ENCODE measurements at places on chromosomes 16 and 17.

- no peak for DNase-seq
Observed at GRCh38 chr17:70295731-70296130, 126.4 kb downstream of the KCNJ2 start.

GRCh38 chr17:17497065-17497844 is 1.1 kb upstream of the RASD1 start:
- DNase-seq: no peak

DNA sequence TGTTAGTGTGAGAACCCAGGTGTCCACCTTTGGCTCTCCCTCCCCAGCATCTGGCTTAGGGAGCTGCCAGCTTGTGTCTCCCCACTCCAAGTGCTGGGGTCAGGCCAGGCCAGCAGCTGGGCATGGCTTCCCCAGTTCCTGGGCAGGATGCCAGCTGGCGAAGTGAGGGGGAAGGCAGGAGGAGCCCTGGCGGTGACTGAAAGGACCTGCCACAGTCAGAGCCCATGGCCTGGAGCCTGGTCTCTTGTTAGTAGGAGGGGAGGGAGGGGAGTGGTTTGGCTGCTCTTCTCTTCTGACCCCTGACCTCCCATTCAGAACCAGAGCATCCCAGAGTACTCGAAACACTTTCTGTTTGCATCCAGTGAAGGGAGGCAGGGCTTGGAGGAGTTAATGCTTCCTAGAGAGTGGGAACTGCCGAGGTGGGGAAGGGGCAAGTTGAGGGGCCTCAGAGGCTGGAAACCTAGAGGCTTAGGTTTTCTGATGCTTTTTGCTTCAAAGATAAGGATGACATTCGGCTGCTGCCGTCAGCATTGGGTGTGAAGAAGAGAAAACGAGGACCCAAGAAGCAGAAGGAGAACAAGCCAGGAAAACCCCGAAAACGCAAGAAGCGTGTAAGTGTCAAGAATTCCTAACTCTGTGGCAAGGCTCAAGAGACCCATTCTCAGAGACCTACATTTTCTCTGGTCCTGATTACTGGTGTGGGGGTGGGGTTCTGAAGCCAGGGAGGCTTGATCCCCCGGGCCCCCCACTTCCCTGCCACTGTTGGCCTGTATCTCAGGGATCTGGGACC is 772 bp downstream of the CHD3 start:
- DNase-seq: no peak

GRCh38 chr17:81502471-81503017 is 10.1 kb downstream of the ACTG1 start:
- DNase-seq: no peak

- DNase-seq: no peak
Observed at GRCh38 chr17:79813297-79814126, 16.6 kb upstream of the CBX8 start.

GRCh38 chr16:89452241-89452640 is 38.1 kb downstream of the ANKRD11 start:
- DNase-seq: no peak

GRCh38 chr17:30292286-30292858 is 628 bp upstream of the BLMH start:
- no peak for DNase-seq

DNA sequence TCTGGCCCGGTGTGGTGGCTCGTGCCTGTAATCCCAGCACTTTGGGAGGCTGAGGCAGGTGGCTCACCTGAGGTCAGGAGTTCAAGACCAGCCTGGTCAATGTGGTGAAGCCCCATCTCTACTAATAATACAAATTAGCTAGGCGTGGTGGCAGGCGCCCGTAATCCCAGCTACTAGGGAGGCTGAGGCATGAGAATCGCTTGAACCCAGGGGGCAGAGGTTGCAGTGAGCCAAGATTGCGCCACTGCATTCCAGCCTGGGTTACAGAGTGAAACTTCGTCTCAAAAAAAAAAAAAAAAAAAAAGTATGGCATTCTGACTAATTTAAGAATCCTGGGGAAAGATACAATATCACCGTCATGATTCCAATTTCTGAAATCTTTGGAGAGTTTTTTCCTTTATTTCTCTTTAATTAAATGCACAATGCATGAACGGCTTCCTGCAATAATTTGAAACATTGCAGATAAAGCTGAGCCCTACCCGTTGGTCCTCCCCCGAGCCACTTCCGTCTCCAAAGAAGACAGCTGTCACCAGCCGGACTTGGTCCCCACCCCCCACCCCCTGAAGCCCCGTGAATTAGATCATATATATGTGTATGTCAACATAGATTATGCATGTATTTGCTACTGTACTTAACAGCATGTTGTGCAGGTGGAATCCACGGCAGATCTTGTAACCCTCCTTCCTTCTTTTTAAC is 142.6 kb upstream of the PLCG2 start:
- DNase-seq: no peak

GRCh38 chr16:26721290-26721689 is 345.4 kb upstream of the C16orf82 start:
- DNase-seq: no peak

DNA sequence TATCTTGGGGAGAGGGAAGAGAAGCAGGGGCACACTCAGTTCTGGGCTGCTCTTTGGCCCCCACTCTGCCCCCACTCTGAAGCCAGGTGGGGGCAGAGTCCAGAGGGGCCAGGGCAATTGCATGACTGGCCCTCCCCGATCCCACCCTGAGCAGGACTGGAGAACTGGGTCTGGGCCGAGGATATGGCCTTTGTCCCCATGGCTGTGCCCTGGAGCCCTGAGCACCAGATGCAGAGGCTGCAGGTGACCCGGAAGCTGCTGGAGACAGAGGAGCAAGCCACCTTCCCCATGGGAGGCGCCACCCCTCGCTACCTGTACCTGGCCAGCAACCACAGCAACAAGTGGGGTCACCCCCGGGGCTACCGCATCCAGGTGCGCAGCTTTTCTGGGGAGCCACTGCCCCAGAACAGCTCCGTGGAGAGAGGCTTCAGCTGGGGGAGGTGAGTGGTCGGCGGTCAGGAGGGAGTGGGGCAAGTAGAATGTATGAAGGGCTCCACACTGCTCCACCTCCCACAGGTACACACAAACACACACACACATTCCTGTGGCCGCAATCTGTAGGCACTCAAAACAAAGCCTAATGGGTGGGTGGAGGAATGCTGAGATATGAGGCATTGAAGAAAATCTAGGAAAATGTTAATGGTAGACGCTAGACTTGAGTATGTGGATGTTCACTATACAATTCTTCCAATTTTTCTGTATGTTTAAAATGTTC is 21.4 kb downstream of the AOC3 start:
- no peak for DNase-seq

DNA sequence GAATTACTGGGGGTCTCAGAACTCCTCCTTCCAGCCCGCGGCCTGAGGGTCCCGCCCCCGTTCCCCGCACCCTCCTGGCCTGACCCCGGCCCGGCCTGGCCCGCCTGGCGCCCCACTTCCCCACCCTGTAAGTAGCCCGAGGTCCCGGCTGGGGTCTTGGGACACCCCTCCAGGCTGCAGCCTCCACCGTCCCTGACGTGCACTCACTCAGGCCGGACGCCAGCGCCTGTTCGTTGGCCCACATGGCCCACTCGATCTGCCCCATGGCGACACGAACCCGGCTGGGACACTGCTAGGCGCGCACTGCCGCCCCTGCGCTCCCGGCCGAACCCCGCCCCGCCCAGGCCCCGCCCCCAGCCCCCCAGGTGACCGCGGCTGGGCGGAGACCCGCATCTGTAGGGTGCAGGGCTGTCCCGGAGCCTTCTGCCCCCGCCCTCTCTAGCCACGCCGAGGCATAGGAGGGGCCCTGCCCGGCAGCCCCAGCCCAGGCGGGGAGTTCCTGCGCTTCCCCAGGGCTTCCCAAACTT is at the start of gene CYBA:
Gene CYBA, minus strand, starts transcription at position 305 of the 527 bp plus-strand sequence. Its CDS starts 40 bp downstream, at position 265.
- DNase-seq: peak; percentile 66

- DNase-seq: no peak
Observed at GRCh38 chr16:11078812-11079459, 134.6 kb downstream of the CLEC16A start.

GRCh38 chr16:83066011-83066410 is 439.2 kb downstream of the CDH13 start:
- DNase-seq: no peak

- DNase-seq: no peak
Observed at GRCh38 chr16:59740858-59741257, 1006.7 kb upstream of the GOT2 start.

DNA sequence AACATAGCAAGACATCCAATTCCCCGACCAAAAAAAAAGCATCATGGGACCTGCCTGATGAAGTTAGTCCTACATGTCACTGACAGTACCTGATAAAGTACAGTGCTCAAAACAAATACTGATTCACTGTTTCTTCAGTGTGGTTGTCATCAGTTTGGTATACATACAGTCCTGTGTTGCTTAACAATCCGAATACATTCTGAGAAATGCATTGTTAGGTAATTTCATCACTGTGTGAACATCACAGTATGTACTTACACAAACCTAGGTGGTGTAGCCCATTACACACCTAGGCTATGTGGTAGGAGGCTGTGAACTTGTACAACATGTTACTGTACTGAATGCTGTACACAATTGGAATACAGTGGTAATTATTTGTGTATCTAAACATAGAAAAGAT is 19.0 kb upstream of the FA2H start:
- DNase-seq: no peak

- no peak for DNase-seq
Observed at GRCh38 chr16:19003935-19004334, 20.2 kb downstream of the TMC7 start.

DNA sequence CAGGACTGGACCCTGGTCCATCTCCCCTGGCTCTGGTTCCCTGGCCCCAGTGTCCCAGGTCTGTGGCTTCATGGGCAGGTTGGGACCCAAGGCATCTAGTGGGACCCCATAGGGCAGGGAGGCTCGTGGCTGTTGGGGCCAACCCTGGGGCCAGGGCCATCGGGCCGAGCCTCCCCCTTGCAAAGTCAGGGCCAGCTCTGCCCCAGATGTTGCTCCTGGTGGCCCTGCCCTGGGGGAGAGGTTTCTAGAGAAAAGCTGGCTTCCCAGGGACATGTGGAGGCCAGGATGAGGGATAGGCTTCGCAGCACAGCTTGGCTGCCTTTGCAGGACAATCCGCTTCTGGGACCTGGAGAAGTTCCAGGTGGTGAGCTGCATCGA is 16.6 kb downstream of the KATNB1 start:
- DNase-seq: no peak

GRCh38 chr17:72409405-72410002 is 288.7 kb downstream of the SOX9 start:
- no peak for DNase-seq

DNA sequence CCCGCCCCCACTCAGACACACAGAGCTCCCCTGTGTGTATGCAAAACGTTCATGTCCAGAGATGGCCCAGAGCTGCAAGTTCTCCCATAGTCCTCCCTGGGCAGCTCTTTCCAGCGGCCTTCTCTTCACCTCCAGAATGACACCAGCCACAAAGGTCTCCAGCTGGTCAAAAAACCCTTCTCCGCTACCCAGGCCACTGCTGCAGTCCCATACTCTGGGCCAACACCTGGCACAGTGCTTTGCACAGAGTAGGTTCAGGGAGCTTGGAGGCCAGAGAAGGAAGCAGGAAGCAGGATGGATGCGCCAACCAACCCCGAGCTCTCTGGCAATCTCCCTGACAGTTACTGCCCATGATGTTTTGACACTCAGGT is 1.1 kb upstream of the STAT5B start:
- no peak for DNase-seq

- no peak for DNase-seq
Observed at GRCh38 chr17:75814900-75815373, 29.3 kb downstream of the UNC13D start.

DNA sequence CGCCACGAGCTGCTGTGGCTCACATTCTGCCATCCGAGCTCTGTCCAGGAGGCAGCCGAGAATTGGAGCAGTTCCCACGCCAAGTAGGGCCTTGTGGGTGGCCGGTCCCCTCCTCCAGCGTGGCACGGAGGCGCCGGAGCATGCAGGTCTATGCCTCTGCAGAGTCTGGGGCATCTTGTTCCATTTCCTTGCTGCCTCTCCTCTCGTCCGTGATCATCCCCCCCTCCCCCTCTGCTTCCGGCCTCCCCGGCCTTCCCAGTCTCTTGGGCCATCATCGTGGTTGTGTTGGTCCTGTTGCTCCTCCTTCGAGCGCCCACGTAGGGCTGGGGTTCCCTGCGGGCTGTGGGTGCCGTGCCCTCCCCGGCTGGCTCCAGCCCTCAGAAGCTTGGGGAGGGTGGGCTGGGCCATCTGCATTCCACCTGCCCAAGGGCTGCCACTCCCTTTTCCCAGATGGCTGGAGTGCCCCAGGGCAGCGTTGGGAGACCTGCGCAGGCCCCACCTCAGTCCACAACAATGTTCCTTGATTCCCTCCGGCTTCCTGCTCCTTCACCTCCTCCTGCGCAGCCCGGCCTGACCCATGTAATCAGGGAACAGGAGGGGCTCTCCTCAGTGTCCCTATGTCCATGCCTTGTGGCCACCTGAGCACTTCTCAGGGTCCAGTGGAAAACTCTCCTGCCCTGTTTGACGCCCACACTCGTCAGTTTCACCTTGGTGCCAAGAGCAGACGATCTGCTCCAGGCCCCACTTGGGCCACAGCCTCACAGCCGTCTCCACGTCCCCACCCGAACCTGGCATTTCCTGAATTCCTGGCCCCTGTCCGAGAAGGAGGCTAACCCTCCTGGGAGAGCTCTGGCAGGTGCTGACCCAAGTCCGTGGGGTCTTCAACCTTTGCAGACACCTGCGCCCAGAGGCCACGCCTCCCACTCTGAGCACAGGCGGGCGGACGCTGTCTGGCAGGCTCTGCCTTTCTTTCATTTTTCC is 37.1 kb downstream of the BAIAP2 start:
- no peak for DNase-seq

GRCh38 chr17:72523491-72523890 is 402.7 kb downstream of the SOX9 start:
- DNase-seq: no peak

DNA sequence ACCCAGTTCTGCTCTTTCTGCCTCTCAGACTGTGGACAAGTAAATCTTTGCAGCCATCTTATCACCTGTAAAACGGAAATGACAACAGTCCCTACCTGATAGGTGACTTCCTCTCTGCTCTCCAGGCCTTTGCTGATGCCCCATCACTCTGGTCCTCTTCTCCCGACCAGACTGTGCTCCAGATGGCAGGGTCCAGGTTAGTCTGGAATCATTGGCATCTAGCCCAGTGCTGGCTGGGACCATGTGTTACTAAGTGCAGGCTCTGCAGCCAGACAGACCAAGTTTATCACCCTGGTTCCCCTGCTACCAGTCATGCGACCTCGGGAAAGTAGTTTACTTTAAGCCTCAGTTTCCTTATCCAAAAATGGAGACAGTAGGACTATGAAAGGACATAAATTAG is 1.8 kb upstream of the NUBP1 start:
- DNase-seq: no peak

Measured in stimulated activated CD8-positive, alpha-beta memory T cell treated with anti-CD3 and anti-CD28 coated beads, Interleukin-12 subunit alpha, Interleukin-12 subunit beta, amount 100 ng/mL, for 1 hour (primary cell).